ENCODE measurements at places on chromosomes 5 and 9.

- no peak for DNase-seq
Observed at GRCh38 chr5:173752653-173753052, 135.5 kb upstream of the CPEB4 start.

DNA sequence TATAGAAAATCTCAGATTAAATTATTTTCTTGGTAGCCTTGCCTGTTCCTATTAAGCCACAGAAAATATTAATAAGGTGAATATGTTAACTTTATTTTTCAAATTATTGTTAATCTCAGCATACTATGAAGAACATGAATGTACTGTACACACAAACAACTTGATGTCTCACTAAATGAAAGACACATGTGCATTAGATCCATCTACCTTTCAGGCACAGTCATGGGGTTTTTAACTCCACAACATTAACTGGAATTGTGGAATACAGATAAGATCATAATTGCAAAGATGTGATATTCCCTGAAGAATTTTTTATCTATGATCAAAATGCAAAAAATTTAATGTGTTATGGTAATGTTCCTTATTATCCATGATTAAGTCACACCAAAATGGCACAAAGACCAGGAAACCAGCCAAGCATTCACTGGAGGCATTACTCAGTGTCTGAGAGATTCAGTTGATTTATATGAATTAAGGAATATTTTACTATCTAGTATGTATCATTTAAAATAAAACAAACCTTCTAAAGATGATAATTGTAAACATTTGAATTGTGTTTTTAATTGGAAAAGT, 150.0 kb upstream of the VCAN start:
- no peak for DNase-seq

DNA sequence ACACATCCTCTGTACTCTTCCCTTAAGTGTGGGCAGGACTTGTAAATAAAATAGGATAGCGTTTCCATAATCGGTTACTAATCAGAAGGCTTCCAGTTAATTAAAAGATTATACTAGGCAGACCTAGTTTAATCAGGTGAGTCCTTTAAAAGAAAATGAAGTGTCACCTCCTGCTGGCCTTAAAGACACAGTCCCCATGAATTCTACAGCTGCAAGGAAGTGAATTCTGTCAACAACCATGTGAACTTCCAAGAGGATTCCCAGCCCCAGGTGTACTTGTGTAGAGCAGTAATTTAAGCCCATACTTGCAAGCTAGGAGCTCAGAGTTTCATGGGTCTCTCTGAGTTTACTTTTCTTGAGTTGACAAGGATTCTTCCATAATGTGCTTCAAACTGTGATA, 918.3 kb downstream of the DTWD2 start:
- no peak for DNase-seq

- no peak for DNase-seq
Observed at GRCh38 chr5:170941788-170942187, 80.0 kb downstream of the RANBP17 start.

DNA sequence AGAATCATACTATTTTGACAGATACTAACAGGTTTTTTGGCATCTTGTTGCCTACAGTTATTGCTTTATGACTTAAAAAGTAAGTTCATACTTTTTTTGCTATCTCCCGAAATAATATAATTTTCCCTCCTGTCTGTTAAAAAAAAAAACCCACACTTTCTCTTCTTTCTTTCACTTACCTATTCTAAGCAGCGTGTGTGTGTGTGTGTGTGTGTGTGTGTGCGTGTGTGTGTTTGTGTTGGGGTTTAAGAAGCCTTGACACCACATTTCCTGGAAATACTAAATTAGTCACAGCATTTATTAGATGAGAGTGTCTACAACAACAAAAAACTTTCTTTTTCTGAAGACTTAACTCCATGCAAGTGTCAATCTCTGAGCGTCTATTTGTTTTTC, 12.4 kb downstream of the TNFAIP8 start:
- DNase-seq: no peak

DNA sequence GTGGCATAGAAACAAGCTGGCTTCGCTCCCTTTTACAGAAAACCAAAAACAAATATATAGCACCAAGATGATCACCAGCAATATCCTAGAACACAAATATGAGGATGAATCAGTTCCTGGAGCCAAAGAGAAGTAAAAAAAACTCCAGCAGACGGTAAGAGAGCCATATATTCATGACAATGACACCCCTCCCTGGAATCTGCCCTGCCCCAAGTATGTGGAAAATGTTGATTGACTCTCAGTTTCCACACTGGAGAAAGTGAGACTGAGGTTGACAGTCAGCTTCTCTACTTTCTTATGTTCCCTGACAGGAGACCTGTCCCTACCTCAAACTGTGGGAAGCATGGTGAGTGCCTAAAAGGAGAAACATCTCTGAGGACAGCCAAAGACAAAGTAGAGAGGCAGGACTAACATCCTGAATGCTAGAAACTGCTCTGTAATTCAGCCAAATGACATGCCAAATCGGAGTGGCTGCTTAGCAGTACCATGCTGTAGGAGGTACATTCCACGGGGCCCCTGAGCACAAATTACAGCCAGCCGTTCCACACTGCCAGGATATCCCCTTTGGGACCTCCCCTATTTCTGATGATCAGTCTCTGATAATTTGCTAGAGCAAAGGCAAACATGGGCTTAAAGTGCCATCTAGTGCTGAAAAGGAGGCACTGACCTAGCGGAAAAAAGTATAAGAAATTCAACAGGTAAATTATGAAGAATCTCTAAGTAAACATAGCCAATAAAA, 424.0 kb upstream of the RGMB start:
- peak; percentile 4 for DNase-seq

DNA sequence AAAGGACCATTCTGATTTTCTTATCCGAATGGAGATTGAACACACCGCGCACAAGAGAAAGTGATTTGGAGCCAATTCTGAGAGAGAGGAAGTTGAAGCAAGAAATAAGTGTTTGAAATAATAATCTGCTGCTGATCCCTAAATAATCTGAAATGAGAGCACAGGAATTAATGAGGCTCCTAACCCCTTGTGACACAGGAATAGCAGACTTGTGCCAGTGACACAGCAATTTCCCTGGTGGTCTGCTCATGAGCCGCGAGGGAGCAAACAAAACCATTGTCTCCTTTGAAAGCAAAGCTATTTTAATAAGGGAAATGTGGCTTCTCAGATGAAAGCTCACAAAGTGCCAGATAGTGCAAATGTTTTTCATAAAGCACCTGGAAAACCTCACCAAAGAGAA, 936.1 kb upstream of the WWC1 start:
- no peak for DNase-seq

- DNase-seq: no peak
Observed at GRCh38 chr9:86573886-86574285, 219.7 kb upstream of the TUT7 start.

DNA sequence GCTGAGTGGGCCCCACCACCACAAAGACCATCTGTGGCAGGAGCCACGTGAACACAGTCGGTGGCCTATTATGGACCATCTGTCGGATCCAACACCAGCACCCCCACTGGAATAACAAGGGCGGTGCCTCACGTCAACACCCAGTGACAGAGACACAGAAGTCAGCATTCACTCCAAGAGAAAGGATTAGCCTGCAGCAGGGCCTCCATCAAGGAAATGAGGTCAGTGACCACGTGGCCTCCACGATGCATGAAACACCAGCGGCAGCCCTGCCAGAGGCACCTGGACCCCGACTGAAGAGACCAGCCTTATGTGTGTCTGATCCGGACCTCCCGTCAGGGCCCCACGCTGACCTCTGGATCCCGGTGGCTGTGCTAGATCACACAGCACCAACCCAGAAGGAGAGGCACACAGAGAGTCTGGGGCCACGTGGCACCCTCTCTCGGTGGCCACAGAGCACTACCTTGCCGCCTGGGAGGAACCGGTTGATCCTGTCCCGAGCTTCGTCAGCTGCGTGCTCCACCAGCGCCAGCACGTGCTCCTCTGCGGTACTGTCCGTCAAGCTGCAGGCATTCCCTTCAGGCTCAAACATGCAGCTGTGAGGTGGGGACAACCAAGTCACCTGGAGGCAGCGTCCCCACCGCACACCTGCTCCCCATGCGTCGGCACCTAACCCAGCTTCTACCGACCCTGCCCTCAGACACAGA, 9.0 kb downstream of the BRD9 start:
- DNase-seq: no peak

DNA sequence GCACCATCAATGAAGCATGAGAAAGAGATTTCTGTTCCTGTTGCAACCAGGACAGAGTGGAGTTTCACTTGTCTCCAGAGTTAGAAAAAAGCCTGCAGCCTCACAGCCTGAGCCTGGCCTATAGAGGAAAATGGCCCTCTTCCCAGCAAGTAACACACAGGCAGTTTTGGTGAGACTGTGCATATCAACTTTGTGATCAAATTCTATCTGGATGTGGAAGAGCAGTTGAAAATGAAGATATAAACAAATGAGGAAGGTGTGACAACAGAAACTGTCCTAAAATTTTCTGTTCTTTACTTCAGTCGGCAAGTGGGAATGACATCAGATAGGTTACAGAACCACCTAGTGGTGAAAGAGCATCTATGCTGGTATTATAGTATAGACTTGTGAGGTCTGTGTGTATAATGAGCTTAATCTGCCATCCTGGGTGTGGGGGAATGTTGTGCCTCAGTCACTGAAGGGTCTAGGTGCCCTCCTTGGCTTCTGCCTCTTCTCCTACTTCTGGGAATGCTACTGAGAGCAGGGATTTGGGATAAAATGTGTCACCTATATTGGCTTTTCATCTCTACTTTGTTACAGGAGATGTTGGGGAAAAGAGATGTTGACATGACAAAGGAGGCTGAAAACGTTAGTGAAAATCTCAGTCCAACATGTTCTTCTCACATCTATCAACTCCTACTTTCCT, 28.2 kb downstream of the YIPF5 start:
- peak; percentile 13 for DNase-seq

GRCh38 chr9:134886413-134886913, 5.9 kb downstream of the FCN2 start:
- DNase-seq: no peak

GRCh38 chr5:150848271-150848670, 1.9 kb downstream of the IRGM start:
- DNase-seq: no peak

GRCh38 chr5:24855485-24855884, 210.7 kb upstream of the CDH10 start:
- DNase-seq: no peak

GRCh38 chr5:17805227-17805825, 171.1 kb downstream of the TAF11L14 start:
- no peak for DNase-seq

GRCh38 chr5:133773247-133774202, 161.2 kb upstream of the FSTL4 start:
- DNase-seq: no peak

DNA sequence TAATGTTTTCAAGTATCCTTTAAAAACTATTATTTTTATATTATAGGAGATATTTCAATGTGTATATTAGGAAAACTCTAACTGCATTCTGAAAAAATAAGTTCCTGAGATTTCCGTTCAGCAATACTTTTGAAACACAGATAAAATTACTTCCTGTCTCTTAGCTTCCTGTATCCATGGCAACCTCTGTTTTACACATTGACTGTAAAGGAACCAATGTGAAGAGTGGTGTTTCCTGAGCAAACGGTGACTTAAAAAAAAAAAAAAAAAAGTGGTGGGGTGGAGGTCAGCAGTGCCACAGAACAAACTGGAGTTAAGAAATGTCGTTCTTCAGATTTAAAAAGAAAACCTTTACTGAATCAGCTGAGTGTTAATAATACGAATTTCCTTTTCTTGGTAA, at the start of gene LRRC70:
TSS of gene LRRC70 (plus strand) at position 280 of the 400 bp plus-strand sequence. CDS start 620 bp downstream, outside the sequence.
- no peak for DNase-seq

DNA sequence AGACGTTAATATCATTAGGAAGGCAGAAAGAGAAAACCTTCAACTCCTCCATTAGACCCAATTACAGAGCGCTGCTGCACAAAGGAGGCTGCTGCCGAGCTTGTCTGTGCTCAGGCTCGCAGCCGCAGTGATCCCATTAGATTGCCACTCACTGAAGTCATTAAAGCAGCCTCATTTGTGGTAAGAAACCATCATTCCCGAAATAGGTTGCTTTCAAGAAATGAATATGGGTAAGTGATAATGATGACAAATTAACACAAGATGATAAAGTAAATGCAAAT, 137.2 kb downstream of the CAVIN4 start:
- DNase-seq: no peak

- no peak for DNase-seq
Observed at GRCh38 chr9:117403403-117403811, 11.4 kb downstream of the ASTN2 start.

DNA sequence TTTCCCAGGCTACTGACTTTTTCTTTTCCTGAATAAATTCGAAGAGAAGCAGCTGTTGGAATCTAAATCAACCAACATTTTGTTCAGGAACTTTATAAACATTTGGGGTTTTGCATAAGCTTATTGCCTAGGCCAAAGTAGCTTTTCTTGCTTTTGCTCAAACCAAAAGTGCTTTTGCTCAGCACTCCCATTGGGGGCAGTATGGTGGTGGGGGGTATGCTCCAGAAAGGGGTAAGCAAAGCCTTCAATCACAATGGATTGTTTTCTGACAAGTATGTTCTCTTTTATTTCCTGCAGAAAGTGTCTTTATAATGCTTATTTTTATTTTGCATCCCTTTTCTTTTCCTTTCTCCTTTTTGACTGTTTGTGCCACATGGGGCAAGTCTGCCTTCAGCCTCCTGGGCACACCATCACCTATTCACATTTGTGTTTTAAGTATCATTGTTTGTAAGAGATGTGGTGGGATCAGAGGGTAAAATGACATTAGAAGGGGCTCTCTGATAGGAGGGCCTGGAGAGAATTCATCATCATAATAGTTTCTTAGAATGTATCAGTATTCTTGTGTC, 86.0 kb downstream of the PRDM6 start:
- DNase-seq: no peak

- no peak for DNase-seq
Observed at GRCh38 chr5:137666901-137667300, 69.0 kb downstream of the KLHL3 start.

DNA sequence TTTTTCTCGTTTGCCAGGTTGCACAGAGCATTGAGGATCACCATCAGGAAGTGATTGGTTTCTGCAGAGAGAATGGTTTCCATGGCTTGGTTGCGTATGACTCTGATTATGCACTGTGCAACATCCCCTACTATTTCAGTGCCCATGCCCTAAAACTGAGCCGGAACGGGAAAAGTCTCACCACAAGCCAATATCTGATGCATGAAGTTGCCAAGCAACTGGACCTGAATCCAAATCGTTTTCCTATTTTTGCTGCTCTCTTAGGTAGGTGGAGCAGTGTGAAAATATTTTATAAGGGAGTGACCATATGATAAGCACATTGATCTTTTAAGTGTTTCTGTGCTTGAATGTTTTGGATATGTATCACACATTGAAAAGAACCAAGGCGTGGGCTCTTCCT, 17.7 kb upstream of the FAM120AOS start:
- no peak for DNase-seq

DNA sequence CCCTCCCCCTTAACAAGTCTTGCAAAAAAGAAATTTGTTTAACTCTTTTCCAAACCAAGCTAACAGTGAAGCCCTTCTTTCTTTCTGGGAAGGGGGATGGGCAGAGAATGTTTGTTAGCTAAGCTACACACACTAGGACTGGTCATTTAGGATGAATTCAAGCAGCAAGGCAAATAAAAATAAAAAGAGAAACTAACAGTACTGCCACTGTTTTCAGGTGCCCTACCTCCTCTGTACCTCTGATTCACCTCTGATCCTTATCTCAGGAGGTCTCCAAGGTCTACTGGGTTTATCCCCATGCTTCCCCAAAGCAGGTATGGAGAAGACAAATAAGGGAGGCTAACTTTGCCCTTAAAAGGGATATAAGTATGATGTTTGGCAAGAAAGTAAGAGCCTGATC, 52.9 kb downstream of the ELL2 start:
- no peak for DNase-seq

All from iPS DF 6.9 (cell line).